CD4-positive, alpha-beta T cell treated with Interleukin-6 at 100 ng/mL for 8 hours (primary cell): ENCODE measurements at places on chromosomes 5 and 9.

DNA sequence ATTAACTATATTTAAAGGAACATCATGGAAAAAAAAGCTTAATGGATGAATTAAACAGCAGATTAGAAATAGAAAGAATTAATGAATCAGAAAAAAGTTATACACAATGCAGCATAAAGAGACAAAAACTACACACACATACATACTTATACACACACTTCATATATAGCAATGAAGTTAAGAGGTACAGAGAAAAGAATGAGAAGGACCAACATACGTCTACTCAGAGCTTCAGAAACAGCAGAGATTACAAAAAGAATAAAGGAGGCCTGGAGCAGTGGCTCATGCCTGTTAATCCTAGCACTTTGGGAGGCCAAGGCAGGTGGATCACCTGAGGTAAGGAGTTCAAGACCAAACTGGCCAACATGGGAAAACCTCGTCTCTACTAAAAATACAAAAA is 133.9 kb upstream of the TNPO1 start:
- no peak for DNase-seq

- DNase-seq: no peak
These were observed 446.5 kb downstream of the EFNA5 start for GRCh38 chr5:107224272-107224671.

GRCh38 chr9:138043061-138043410 is 165.5 kb downstream of the CACNA1B start:
- no peak for DNase-seq

DNA sequence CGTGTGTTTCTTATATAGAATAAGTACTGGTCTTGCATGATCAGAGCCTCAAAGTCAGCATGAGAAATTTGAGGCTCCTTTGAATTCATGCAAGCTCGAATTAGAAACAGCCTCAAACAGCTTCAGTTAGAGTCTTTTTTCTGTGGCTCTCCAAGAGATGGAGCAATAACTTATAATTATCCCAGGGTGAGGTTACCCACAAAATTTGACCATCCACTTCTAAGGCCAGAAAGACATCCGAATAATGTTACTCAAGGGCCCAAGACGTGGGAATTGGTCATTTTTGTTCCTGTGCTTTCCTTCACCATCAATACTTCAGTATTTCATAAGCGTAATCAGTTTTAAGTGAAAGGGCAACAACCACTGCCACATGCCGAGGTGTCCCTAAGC is 89.7 kb downstream of the DAPK1 start:
- no peak for DNase-seq

DNA sequence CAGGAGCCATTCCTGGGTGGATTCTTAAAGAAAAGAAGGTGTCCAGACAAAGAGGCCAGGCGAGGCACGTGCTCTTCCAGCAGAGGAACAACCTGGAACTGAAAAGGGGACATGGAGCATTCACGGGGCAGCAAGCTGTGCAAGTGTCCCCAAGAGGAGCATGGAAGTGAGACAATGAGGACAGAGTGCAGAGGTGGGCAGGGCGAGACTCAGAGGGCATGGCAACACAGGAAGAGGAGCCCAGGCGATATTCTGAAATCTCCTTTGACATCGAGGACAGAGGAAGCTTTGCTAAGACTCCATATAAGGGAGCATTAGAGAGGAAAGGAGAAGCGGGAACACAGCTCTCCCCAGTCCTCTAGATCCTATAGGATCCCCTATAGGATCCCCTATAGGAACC is 29.4 kb upstream of the SPATA31E1 start:
- no peak for DNase-seq

- DNase-seq: no peak
These were observed 105.2 kb upstream of the CACNA1B start for GRCh38 chr9:137772281-137772873.

- no peak for DNase-seq
These were observed 34.2 kb downstream of the MARCHF6 start for GRCh38 chr5:10387690-10388089.

DNA sequence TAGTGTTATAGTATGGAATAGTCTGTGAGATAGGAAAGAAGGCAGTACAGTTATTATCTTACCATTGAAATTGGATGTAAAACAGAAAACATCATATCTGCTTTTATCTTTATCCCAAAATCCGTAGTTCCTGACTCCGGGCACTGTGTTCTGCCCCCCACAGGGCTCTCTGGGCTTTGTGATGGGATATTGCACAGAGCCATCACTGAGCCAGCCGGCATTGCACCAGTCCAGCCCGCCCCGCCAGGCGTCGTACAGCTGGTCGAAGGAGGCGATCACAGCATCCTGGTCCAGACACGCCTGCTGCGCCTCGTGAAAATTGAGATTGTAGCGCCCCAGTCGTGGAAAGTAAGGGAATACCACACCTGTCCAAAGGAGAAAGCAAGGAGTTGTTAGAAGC is 76.4 kb downstream of the HAPLN1 start:
- no peak for DNase-seq

- DNase-seq: no peak
These were observed 43.8 kb upstream of the GOLPH3 start for GRCh38 chr5:32217886-32218396.

- DNase-seq: no peak
These were observed 243.5 kb downstream of the ENC1 start for GRCh38 chr5:74396913-74397622.

- DNase-seq: no peak
These were observed 772 bp upstream of the TARS1 start for GRCh38 chr5:33439905-33440481.
